ENCODE measurements at places on chromosomes 6 and 20.

DNA sequence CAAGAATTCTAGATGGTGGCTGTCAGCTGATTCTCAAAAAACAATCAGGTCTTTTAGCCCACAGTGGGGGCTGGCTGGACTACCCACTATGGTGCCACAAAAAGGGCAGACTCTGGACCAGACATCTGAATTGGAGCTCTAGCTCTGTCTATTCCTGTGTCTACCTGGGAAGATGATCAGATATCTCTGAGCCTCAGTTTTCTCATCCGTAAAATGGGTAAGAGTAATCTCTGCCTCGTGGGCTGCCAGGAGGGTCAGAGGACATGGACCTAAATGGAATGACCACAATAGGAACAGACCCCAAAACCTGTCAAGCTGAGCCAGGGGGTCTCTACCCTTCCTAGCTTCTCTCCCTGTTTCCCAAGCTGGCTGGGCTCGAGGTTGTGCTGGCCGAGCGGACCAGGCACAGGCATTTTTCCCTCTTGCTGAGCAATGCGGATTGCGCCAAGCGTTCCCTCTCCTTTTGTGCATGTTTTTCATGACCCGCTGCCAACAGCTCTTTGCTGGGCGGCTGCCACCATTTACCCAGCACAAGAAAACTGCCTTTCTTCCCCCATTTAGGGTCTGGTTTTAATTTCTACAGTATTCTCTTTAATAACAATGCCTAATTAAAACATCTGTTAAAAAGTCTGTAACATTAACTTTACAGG lies 74.7 kb upstream of the MAFB start:
- ATAC-seq, result no peak

DNA sequence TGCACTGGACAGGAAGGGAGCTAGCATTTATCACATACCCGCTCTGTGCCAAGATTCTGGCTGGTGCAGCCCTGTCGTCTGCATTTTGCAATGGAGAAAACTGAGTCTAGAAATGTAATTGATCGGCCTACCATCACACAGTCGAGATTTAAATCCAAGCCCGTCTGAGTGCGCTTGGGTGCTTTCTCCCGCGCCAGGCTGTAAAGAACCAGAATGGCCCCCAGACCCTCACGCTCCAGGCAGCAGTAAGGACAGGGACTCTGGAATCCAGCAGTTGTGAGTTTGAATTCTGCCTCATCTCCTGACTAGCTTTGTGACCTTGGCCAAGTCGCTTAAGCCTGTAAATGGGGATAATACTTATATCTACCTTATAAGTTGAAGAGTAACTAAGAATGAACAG lies 10.8 kb downstream of the DYNLRB1 start:
- ATAC-seq, result no peak

DNA sequence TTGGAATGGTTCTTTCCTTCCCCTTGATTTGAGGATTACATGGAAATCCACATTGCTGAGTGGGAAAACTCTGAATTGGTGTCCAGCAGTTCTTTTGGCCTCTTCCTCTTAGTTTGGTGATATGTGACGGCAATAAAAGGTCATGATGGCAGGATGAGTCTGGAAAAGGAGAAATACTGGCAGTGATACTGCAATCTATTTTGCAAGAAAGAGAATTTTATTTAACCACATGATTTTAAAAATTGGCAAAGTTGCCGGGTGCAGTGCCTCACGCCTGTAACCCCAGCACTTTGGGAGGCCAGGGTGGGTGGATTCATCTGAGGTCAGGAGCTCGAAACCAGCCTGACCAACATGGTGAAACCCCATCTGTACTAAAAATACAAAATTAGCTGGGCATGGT lies 73.1 kb downstream of the ADTRP start:
- ATAC-seq, result no peak

DNA sequence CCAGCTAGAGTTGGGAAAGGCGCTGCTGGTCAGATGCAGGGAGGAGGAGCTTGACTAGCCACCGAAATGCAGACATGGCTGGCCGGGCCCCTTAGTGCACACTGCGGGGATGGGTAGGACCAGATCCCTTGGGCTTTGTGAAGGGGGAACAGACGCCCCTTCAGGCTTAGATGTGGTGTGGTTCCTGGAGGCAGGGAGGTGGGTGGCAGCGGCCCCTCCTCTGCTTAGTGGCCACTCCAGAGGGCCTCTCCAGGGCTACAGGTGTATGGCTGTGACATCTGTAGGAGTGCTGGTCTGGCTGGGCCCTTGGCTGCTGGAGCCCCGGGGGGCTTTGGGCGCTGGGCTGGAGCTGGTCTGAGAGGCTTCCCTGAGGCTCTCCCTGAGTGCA lies 5.9 kb downstream of the CCND3 start:
- ATAC-seq, result no peak
